ENCODE measurements at places on chromosomes 5 and 9.

- DNase-seq = peak; percentile 91
These were observed 440 bp downstream of the ANXA2R start for GRCh38 chr5:43039471-43040286.

- DNase-seq = peak; percentile 65
These were observed 933.6 kb downstream of the CDH12 start for GRCh38 chr5:21919414-21920022.

- no peak for DNase-seq
These were observed 260.3 kb downstream of the ENC1 start for GRCh38 chr5:74380193-74380592.

DNA sequence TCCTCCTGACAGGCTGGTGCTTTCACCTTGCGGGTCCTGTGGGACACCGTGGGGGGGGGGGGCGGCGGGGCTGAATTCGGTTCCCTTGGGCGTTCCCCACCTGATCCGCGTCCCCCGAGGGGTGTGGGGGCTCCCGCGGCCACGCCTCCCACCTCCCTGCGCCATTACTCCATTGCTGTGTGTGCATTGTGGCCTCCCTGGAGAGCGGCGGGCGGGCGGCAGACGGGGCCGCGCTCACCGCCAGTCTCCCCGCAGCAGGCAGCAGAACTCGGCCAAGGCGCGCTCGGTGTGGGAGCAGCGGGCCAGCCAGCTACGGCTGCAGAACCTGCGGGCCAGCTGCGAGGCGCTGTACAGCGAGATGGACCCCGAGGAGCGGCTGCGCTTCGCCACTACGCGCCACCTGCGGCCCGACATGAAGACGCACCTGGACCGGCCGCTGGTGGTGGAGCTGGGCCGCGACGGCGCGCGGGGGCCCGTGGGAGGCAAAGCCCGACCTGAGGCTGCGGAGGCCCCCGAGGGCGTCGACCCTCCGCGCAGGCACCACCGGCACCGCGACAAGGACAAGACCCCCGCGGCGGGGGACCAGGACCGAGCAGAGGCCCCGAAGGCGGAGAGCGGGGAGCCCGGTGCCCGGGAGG lies 145.3 kb downstream of the CACNA1B start:
- DNase-seq = no peak

GRCh38 chr5:55485073-55485472 lies 49.7 kb downstream of the PLPP1 start:
- DNase-seq = no peak
